ENCODE measurements at places on chromosomes 11 and 22.

GRCh38 chr11:57530215-57530595 is 349 bp downstream of the TIMM10 start:
- DNase-seq: no peak

DNA sequence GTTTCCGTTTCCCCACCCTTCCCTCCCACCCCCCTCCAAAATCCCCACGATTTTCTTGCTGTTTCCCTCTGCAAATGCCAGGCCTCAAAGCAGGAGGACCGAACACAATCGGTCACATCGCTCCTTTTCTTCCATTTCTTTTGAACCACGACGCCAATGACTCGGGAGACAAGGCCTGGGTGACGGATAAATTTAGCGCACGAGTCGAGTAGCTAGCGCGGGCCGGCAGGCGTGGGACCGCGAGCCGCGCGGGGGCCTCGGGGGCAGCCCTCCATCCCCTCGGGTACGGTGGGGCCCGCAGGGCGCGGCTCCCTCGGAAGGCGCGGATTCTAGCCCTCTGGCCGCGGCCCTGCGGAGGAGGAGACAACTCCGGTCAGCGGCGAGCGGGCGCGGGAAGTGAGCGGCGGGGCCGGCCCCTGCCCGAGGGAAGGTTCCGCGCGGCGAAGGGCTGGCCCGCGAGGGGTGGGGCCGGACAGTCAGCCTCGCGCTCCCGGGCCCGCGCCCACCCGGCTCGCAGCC is 414 bp downstream of the JOSD1 start:
- no peak for DNase-seq

- DNase-seq: no peak
Observed at GRCh38 chr11:7609015-7609414, 64.3 kb downstream of the CYB5R2 start.

DNA sequence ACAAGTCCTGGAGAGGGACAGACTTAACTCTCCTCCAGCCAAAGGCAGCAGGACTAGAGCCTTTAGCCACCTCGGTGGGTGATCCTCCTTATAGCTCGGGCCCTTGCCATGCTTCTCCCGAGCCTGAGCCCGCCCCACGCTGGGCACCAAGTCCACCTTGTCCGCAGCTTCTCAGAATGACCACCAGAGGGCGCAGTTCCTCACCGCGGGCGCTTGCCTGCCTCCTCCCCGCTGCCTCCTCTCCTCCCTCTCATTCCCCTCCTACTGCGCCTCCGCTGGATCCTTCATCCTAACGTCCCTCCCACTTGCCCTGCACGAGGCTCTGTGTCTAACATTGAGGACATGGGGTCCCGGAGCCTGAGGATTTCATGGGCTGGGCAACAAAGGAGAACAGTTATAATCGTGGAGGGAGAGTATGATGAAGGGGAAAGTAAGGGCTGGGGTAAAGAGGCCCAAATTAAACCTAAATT is 11.3 kb upstream of the MOGAT2 start:
- DNase-seq: peak; percentile 86

DNA sequence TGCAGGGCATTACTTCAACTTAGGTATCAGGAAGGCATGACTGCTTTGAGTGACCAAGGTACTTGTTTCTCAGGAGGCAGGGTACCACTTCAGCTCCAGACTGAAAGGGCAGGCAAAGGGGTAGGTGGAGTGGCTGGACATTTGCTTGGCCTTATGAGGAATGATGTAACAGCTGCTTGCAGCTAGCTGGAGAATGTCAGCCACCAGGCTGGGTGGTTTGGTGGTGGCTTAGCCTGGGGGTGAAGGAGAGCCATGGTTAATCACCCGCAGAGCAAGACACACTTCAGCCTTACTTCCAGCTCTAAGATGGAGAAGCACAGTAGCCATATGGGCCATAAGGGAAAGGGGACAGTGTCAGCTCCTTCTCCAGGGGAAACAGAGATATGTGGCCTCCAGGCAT is 146.1 kb downstream of the APIP start:
- no peak for DNase-seq

DNA sequence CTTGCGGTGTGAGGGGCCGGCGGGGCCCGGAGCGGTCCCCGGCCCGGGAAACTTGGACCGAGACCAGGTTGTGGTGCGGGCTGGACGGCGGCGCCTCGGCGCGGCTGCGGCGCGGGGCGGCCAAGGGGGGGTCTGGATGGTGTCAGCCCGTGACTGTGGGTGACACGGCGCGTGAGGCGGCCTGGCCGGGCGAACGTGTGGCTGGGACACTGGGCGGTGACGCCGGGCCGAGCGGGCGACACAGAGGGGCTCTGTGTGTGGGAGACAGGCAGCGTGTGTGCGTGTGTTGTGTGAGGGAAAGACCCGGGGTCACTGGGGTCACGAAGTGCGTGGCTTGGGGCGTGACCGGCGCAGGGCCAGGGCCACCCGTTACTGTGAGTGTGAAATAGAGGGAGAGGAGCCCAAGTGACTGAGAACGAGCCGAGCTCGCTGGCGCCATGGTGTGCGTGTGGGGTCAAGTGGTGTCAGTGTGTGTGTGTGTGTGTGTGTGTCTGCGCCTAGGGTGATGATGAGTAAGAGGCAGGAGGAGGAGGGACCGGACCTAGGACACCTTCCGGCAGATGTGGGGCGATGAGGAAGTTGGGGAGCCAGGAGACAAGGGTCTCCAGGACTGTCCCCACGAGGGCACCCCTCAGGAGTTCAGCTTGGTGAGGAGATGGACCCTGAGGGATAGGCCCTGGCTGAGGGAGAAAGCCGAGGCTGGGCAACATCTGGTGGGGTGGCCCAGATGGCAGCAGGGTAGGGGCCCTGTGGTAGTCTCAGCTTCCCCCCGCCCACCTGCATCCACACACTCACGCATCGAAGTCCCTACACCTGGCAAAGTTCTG is 817 bp downstream of the RELT start:
- peak; percentile 58 for DNase-seq

DNA sequence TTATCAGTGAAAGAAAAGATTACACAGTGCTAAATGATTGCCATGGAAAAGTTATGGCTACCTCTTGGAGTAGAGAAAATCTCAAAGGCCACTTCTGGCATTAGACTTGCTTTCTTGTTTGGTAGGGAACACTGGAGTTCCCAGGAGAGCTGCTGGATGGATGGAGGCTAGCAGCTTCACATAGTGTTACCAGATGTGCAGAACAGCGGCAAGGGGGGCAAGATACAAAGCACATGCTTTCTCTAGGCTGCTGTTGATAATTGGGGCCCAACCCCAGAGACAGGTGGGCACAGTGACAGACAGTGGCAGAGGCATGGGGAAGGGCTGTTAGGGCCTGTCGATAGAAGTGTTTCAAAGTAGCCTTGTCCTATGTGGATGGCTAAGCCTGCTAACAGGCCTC is 94.9 kb downstream of the DBX1 start:
- no peak for DNase-seq

DNA sequence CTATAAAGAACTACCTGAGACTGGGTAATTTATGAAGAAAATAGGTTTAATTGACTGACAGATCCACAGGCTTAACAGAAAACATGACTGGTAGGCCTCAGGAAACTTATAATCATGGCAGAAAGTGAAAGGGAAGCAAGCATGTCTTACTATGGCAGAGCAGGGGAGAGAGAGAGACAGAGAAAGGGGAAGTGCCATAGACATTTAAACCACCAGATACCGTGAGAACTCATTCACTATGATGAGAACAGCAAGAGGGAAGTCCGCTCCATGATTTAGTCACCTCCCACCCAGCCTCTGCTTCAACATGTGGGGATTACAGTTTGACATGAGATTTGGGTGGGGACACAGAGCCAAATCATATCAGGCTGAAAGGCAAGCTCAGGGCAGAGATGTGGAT is 327.1 kb upstream of the DDI1 start:
- no peak for DNase-seq

GRCh38 chr11:101498891-101499290 is 84.9 kb downstream of the TRPC6 start:
- no peak for DNase-seq

- DNase-seq: no peak
Observed at GRCh38 chr11:16860617-16861016, 122.2 kb downstream of the C11orf58 start.

- DNase-seq: no peak
Observed at GRCh38 chr11:59865031-59865430, 1.3 kb downstream of the TCN1 start.

GRCh38 chr11:114342476-114342875 is 46.3 kb downstream of the NNMT start:
- no peak for DNase-seq

GRCh38 chr11:6315811-6316425 is 4.4 kb downstream of the CAVIN3 start:
- DNase-seq: peak; percentile 65

DNA sequence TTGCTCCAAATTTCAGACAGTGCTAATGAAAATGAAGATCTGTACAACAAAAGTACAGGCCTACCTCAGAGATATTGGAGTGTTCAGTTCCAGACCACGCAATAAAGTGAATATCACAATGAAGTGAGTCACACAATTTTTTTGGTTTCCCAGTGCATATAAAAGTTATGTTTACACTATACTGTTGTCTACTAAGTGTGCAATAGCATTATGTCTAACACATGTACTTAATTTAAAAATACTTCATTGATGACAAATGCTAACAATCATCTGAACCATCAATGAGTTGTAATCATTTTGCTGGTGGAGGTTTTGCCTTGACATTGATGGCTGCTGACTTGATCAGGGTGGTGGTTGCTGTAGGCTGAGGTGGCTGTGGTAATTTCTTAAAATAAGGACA is 60.6 kb upstream of the E2F8 start:
- DNase-seq: no peak

DNA sequence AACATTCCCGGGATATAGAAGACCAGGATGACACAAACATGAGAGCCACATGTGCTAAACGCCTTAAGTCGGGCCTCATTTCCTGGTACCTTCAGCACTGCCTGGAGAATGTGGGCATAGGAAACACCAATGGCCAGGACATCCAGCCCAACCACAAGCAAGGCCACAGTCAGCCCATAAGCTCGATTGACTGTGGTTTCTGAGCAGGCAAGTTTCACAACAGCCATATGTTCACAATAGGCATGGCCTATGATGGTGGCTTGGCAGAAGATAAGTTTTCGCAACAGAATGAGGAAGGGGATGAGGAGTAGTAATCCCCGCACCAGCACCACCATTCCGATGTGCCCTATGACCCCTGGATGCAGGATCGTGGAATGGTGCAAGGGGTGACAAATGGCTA is 26.9 kb upstream of the OR56A1 start:
- no peak for DNase-seq

DNA sequence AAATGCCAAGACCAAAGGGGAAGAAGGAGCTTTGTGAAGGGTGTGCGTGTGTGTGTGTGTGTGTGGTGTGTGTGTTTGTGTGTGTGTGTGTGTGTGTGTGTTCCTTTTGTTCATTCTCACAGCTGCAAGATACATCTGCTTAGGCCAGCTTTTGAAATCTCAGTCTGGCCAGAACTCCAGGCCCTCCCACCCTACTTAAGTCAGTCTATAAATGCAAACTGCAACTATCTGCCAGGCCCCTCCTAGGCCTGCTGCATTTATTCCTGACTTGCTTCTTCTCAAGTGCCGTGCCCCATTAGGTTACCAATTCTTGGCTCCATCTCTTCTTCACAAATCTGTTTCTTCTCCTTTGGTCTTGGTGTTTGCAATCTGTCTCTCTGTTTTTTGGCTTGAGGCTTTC is 21.6 kb upstream of the RIC3 start:
- no peak for DNase-seq

DNA sequence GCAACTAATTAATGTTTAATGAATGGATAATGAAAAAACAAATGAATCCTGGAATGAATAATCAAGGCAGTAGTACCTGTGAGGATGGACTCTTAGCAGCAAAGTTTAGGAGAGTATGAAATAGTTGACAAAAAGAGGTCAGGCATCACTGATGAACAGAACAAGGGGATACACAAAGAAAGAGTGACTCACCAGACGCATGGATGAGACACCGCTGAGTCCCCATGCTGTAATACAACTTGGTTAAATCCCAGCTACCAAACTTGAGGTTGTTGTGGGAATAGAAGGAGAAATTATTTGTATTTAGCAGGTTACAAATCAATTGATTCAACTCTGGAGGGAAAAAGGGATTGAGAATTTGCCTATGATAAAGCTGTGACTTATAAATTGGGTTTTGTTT is 976.9 kb upstream of the TENM4 start:
- DNase-seq: no peak

GRCh38 chr22:50002791-50003190 is 9.8 kb downstream of the IL17REL start:
- DNase-seq: no peak

GRCh38 chr11:74689666-74690065 is 41.6 kb downstream of the CHRDL2 start:
- no peak for DNase-seq

- DNase-seq: no peak
Observed at GRCh38 chr11:130524132-130524790, 75.8 kb downstream of the ADAMTS15 start.

DNA sequence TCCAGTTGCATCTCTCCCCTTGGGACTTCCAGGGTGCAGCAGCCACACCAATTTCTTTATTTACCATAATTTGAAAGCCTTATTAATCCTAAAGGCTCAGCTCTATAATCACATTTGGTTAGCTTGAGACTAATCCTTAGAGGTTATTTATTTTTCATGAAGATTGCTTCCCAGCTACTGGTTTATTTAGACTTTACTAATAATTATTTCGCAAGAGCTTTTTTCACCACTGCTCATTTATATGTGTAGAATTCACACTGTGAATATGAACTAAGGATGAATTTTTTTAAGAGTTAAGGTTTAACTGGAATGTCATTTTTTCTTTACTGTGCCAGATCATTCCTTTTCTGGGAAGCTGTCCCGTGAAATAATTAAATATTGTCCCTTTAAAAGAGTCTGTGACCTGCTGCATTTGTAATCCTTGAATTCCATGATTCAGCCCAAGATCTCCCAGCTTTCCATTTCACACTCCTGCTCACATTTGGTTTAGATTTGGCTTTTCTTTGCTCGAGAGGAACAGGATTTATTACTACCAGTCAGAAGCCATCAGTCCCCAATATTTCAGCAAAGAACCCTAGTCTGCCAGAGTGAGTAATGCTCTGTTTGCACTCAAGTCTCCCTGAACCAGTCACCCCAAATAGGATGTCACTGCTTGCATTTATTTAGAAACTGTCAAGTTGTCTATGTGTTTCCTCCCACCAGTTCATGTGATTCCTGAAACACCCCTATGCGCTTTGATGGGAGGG is 4.4 kb upstream of the CD44 start:
- DNase-seq: no peak
